ENCODE measurements at places on chromosomes 16 and 17.

GRCh38 chr16:66344533-66345145 is 21.9 kb upstream of the CDH5 start:
- peak; percentile 23 for DNase-seq

- no peak for DNase-seq
These were observed 25.6 kb downstream of the MRM3 start for GRCh38 chr17:807523-808294.

- DNase-seq: no peak
These were observed 113.2 kb downstream of the CCDC182 start for GRCh38 chr17:57631871-57632270.

- DNase-seq: no peak
These were observed 20.7 kb upstream of the MED13 start for GRCh38 chr17:62085511-62086408.

- no peak for DNase-seq
These were observed 147.0 kb upstream of the CIBAR2 start for GRCh38 chr16:85259115-85259831.

- DNase-seq: no peak
These were observed 11.5 kb upstream of the BAHCC1 start for GRCh38 chr17:81383504-81384421.

GRCh38 chr17:5705876-5706576 is 121.7 kb upstream of the NLRP1 start:
- no peak for DNase-seq

- peak; percentile 62 for DNase-seq
These were observed 16.9 kb upstream of the GLIS2 start for GRCh38 chr16:4298761-4299522.

DNA sequence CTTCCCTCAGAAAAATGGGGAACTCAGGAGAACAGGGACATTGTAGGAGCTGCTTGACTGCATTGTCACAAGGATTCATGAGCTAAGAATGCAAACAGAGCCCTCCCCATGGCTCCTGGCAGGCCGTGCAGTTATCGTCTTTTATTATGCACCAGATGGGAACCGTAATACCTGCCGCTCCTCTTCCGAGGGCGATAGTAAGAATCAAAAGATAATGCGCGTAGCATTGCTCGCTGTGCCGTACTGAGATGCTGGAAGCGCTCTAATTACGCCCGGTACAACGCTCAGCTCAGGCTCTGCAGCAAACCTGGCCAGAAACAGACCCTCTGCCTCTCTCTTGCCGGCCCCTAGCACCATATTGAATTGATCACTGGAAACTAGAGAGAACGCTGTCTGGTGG is 87.1 kb upstream of the PLCG2 start:
- DNase-seq: no peak

GRCh38 chr16:8677481-8677880 is 3.1 kb downstream of the ABAT start:
- no peak for DNase-seq

GRCh38 chr16:53372992-53373871 is 61.0 kb upstream of the RBL2 start:
- DNase-seq: no peak

- DNase-seq: no peak
These were observed 28.9 kb upstream of the ULK2 start for GRCh38 chr17:19896679-19897078.

Data from fibroblast of the conjunctiva (primary cell).